MG63 (cell line): ENCODE measurements at places on chromosomes 6 and 20.
A peak's percentile ranks its signal among the peaks of the same experiment; 100 is the strongest.

DNA sequence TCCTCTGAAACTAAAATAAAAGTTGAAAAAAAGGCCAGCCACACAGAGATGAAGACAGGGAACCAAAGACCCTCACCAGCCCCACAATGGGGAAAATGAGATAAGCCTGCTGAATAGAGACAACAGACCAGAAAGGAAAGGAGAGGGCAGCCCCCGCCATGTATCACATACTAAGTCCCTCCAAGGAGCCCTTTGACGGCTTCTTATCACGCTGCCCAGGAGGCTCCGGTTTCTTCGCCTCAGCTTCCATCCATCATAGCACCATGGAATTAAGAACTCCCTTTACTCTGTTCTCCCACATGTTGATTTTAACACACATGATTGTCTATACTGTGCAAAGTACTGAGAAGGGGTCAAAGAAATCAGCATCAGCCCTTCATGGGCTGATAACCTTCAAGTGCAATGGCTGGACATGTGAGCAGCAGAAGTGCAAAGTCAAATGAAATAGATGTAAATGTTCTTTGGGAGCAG lies 54.9 kb downstream of the MAP3K5 start:
- no peak for DNase-seq

DNA sequence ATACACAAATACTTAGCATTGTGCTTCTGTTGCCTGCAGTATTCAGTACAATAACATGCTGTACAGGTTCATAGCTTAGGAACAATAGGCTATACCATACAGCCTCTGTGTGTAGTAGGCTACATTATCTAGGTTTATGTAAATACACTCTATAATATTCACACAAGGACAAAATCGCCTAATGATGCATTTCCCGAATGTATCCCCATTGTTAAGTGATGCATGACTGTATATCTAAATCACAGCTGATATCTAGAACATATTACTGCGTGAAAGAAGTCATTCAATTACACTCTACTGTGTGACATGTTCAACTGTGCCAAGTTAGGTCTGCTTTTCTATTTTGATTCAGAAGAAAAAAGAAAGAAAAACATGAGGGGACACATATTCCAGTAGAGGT lies 633.5 kb downstream of the RFPL4B start:
- DNase-seq = no peak

- DNase-seq = no peak
Observed at GRCh38 chr20:21575981-21576740, 62.3 kb upstream of the NKX2-2 start.

GRCh38 chr6:142300302-142300701 lies 1.5 kb upstream of the ADGRG6 start:
- no peak for DNase-seq

DNA sequence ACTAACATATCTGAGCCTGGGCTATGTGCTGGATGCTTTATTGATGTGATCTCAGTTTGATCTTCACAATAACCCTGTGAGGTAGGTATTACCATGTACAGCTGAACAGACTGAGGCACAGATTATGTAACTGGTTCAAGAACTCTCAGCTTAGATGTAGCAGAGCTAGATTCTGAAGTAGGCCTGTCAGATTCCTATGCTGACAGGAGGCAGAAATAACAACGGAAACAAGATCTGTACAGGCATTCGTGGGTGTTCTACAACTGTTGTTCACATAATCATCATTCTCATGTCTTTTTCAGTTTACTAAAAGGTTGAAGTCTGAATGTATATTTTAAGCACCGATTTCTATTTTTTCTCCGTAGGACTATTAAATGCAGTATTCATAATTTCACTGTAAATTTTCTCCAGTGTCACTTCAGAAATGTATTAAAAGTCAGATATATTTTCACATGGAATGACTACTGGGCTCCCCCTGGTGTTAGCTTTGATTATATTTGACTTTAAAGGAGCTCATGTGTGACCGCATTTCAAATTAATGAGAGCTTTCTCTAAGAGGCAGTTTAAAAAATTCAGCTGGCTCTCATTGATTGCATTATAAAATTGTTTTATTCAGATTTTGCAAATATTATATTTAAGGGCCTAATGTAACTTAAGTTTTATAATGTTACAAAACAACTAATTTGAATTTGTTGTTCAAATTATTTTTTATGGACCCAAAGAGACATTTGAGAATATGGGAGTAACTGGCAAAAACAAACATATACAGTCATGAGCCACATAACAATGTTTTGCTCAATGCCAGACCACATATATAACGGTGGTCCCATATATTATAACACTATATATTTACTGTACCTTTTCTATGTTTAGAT lies 36.4 kb upstream of the SLC17A4 start:
- DNase-seq = no peak

- DNase-seq = no peak
Observed at GRCh38 chr6:96889146-96889545, 8.5 kb downstream of the NDUFAF4 start.

DNA sequence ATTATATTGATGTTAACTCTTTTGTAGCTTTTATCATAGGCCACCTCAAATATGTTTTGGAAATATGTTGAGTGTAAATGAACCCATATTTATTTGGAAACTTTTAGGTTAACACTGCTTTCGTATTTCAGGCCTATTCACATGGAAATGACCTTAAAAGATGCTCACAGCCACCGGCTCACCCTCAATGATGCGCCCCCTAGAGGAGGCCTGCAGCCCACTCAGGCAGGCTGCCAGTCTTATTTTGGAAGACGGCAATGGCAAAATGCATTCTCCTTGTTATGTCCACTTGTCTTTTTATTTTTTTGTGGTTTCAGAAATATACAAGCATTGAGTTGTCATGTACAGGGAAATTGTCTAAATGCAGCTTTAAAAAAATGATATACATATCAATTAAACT lies 869.7 kb downstream of the PHF3 start:
- peak; percentile 4 for DNase-seq

DNA sequence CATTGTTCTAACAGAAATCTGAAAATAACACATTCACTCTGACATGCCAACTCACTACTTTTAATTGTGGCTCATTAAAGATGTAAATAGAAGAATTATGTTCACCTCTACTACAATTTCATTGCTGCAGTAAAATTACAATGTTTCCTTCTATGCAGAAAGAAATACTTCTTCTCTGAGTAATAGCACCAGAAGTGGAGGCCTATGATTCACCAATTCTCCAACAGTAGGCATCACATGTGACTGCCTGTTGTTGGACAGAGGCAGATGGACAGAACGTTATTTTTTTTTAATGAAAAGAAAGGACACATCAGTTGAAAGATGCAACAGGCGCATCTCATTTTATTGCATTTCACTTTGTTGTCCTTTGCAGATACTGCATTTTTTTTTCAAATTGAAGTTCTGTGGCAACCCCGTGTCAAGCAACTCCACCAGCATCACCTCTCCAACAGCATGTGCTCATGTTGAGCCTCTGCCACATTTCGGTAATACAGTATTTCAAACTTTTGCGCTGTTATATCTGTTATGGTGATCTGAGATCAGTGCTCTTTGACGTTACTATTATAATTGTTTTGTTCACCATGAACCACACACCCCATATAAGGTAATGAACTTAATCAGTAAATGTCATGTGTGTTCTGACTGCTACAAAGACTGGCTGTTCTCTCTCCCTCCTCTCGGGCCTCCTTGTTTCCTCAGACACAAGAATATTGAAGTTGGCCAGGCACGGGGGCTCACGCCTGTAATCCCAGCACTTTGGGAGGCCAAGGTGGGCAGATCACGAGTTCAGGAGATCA lies 121.4 kb downstream of the ATXN1 start:
- DNase-seq = peak; percentile 20

DNA sequence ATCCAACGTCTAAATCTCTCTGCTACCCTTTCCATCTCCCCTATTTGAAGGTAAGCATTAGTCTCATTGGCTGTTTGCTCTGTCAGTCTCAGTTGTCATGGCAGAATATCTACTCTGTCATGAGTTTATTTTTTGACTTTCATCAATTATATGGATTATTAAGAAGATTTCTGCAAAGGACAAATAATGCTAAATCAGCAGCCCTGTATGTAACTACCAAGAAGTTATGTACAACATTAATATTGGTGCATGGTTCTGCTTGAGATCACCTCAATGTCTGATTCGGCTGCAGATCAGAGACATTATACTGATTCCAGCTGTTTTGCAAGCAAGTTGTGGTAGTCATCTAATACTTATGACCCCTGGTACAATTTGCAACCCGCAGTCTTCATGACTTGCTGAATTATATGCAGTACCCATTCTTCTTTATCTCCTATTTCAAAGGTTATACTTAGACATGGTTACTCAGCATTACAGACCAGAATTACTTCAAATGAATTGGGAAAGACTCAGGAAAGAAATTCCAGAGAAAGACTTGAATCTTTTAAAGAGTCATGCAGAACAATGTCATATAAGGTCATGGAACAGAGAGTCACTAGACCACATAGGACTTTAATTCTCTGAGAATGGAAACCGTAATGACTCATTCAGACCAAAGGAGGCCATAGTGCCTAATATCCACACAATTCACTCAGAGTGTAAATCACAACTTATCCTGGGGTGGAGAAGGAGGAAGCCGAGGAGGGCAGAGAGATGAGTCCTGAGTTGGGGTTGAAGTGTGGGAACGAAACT lies 201.4 kb downstream of the IBTK start:
- DNase-seq = no peak

- DNase-seq = peak; percentile 86
Observed at GRCh38 chr6:49556429-49556837, 6.0 kb downstream of the C6orf141 start.

DNA sequence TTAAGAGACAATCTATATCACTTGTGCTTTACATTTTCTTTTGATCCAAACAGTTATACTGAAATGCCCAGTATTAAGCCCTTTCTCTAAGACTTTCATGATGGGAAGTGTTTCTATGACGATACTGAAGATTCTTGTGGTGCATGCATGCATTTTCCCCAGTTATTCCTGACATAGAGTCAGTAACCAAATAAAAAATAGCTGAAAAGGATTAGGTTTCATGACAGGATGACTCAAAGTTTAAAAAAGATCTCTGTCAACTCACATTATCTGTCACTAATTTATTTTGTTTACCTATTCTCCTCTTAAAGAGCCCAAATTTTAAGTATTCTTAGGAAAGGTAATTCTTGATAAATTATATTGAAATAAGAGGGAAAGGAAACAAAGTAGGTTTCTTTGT lies 98.4 kb downstream of the SESN1 start:
- no peak for DNase-seq

- no peak for DNase-seq
Observed at GRCh38 chr20:35561671-35562070, 19.8 kb downstream of the ERGIC3 start.

GRCh38 chr20:40686893-40687292 lies 2.1 kb downstream of the MAFB start:
- no peak for DNase-seq
